ENCODE measurements at places on chromosomes 4 and X. TPM values are rescaled to one million over a fixed set of nuclear protein-coding genes. Genes with fewer than 3 reads are reported as not detected.

GRCh38 chrX:76428243-76429130 is 977 bp downstream of the MAGEE1 start:
- no peak for DNase-seq

Gene SPOCK3
- total RNA-seq = 0.47 TPM

Gene SLC16A2
- total RNA-seq = 2.1 TPM

DNA sequence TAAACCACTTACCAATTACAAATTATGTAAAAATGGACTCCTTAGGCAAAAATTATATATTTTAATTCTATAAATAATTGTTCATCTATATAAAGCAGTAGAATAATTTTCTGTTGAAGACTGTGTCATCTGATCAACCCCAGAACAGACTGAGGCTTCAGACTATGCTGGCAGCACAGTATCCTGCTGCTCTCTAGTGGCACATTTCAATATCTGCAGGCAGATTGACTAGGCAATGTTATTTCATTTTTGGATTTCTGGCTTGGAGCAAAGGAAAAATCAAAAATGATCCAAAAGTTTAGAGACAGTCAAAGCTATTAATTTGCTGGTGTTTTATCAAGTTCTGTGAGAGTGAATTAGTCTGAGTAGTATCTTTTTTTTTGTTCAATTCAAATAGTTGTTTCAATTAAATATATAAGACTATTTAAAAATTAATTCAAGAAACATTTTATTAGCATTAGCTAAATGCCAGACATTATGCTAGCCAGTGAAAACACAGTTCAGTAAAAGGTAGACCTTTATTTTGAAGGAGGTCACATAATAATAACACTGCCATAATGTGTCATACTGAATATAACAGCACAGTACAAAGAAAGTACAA is 21.3 kb upstream of the SULT1E1 start:
- DNase-seq = peak; percentile 10

DNA sequence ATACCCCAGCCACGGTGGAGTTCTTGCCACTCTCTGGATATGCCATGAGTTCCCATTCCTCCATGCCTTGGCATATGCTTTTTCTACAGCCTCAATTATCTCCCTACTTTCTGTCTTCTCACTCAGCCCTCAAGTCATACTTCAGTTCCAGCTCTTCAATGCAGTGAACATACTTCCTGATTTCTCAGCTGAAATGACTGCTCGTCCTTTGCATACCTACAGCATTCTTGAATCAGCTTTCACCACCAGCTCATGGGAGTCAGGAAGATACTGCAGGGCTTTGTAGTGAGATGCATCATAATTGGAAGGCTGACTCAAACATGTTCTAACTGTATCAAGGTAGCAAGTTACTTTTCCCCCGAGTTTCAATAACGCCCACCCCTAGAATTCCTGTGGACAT is 118.4 kb downstream of the APBB2 start:
- DNase-seq = no peak

All from left colon (tissue), 2 donors.